Suppressor macrophage treated with lipopolysaccharide for 1 hour (primary cell): ENCODE measurements at places on chromosomes 5 and 9.

- no peak for DNase-seq
Observed at GRCh38 chr5:1188464-1188863, 12.9 kb upstream of the SLC6A19 start.

- DNase-seq, result peak; percentile 37
Observed at GRCh38 chr5:68464424-68464823, 248.9 kb downstream of the PIK3R1 start.

GRCh38 chr5:87129046-87129445 lies 138.6 kb upstream of the RASA1 start:
- DNase-seq, result no peak

- DNase-seq, result no peak
Observed at GRCh38 chr9:2788919-2789318, 55.0 kb downstream of the PUM3 start.

- DNase-seq, result no peak
Observed at GRCh38 chr5:139134906-139135305, 63.3 kb downstream of the SIL1 start.

DNA sequence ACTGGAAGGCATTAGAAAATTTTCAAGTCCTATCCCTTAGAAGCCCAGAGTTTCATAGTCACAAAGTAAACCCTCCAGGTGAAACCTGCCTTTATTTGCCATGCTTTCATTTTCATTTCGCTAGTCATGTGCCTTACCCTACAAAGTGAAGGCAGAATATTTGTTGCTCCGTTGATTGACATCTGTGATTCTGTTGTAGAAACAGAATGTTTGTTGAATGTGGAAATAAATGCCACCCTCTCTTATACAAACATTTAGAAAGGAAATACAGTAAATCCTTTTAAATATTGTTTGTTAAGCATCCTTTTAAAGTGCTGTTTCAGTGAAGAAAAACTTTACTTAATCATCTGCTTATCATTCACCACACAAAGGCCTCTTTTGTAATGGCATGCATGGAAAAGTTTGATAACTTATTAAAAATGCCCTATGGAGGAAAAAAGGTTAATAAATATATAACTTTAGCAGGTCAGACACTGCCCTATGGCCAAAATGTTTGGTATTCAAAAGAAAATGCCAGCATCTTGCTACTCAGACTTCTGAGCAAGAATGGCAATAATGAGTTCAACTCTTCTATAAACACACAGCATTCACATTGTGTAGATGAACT lies 34.3 kb upstream of the CAST start:
- DNase-seq, result no peak

DNA sequence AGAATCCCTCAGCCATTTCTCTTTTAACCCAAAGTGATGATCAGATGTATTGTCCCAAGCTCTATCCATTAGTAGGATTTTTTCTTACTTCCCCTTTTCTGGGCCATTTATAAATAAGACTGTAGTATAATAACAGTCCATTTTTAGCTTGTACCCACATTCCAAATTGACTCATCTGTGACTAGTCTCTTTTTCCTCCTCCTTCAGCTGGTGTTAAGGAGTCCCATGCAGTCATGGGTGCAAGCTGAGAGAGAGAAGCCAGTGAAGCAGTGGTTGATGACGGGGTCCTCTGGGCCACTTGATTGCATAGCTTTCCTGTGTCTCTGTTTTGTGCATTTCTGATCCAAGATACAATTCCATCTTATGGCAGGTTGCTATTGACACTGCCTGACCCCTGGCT lies 476.0 kb upstream of the CD180 start:
- peak; percentile 46 for DNase-seq
